RCC 7860 (cell line): ENCODE measurements at places on chromosomes 2 and 18.
A peak's percentile ranks its signal among the peaks of the same experiment; 100 is the strongest.

DNA sequence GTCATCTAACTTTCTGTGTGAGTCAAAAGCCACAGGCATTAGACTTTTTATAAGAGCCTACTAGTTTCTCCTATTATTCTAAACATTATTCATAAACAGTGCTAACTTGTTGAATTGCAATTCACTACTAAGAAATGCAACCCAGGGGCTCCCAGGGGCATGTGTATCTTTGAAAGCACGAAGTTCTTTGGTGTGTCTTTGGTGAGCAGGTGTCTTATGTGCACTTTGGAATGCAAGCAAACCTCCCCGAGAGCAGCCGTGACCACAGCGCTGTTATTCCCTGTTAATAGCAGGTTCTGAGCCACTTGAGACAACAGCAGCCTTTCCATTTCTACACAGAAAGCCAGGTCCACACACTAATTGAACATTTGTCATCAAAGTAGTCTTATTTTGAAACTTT lies 123.5 kb downstream of the PRKRA start:
- DNase-seq, result no peak

DNA sequence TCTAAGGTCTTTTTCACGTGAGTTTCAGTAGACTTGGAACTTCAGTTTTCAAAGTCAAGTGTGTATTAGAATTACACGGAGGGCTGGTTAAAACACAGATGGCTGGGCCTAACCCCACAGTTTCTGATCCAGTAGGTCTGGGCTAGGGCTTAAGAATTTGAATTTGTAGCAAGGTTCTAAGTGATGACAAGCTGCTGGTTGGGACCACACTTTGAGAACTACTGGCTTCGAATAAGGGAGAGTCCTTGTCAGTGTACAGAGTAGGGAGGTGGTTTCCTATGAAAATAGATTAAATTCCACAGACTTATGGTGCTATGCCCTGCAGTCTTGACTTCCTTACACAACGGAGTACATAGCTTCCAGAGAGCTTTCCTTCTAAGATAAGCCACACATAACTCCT lies 4.5 kb downstream of the RHOB start:
- DNase-seq, result no peak

DNA sequence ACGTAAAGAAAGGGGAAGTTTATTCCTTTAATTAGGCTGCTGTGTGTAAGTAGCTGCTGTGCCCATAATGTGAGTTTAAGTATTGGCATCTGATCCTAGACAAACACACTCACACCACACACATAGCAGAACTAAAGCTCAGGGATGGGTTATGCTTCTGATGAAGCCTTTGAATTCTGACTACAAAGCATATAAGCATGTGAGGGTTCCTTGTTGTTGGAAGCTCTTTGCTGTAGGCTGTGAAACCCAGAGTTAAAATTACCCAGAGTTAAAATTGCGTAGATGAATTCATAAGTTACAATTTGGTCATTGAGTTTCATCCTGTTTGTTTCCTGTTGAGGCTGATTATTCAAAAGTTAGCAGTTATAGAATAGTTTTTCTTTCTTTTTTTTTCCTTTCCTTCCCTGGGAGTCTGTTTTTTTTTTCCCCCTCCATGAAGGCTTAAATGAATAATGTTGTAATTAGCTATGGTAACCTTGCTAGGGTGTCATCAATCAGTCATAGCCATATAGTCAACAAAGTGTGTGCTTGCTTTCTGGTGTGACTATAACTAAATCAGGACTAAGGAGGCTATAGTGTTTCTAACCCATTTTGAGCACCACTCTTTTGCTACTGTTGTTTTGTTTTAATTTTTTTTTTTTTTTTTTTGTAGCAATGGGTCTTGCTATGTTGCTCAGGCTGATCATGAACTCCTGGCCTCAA lies 426.1 kb downstream of the PARD3B start:
- no peak for DNase-seq

GRCh38 chr2:206443735-206444527 lies 599 bp downstream of the ADAM23 start:
- DNase-seq, result no peak

DNA sequence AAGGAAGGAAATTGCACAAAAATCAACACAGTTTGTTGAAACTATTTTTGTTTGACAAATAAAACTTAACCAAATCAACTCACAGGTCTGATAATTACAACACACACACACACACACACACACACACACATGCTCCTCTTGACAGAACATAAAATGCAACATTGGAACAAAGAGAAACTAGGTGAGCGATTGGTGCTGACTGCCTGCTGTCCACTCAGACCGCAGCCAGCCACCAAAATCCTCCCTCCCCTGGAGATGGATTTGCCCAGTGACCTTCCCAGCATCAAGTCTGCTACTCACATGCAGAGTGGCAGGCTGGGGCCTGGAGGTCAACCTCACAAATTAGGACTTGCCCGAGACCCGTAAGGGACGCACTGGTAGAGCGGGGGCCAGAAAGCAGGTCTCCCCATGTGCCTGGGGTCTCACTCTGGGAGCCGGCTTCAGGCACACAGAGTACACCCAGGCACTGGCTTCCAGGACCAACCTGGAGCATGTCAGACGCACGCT lies 61.4 kb downstream of the DIPK1C start:
- no peak for DNase-seq

GRCh38 chr2:224780106-224780505 lies 63.9 kb upstream of the CCDC195 start:
- no peak for DNase-seq

DNA sequence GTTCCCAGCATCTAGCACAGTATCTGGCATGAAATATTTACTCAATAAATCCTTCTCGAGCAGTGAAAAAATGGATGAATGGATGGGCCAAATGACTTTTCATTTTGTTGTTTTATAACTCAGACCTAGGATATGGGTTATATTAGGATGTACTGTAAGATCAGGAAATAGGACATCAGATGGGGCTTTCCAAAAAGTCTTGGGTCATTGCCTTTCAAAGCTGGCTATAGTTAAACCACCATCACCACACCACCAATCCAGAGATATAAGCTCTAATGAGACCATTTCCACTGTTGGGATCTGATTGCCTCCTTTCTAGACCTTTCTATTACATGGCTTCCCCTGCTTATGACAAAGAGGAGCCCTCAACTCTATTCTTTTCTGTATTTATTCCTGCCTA lies 525.0 kb upstream of the TCF4 start:
- no peak for DNase-seq

- no peak for DNase-seq
These were observed 399.4 kb downstream of the ZEB2 start for GRCh38 chr2:144120487-144120886.

GRCh38 chr2:214808981-214809750 lies at the start of gene BARD1:
Gene BARD1, minus strand, starts transcription at chr2:214809683. Its CDS starts 114 bp downstream, at chr2:214809569.
- peak; percentile 45 for DNase-seq

DNA sequence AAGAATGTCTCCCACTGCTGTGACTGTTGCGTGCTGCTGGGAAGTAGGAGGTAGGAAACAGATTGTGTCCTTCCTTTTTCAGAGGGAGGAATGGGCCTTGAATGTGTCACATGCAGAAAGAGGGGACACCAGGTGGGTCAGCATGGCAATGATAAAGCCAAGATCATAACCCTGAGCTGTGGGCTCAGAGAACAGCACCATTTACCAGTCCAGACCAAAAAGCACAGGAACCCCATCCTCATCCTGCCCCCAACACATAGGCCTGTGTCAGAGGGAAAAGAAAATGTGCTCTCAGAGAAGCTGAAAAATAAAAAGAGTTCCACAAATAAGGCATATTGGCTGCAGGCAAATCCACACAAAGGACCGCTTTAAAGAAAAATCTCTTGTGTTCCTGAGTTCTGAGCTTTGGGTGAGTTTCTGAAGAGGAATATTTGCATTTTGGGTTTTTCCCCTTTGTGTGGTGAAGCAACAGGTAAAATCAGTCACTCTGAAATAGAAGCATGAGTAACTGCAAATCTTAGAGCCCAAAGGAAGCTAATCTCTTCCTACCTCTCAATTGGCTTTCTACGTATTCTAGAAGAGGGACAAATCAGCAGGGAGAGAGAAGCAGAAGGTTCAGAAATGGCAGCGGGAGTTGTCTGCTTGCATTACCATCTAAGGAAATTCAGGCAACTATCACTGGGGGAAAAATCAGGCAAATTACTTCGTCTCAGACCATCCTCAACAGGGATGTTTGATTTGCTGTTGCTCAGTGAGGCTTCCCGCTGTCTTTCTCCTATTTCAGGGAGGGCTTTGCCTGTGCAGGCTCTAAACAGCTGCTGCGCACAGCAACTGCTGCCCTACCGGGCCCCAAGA lies 106.8 kb downstream of the BCL11A start:
- no peak for DNase-seq
